HS-5 (cell line): ENCODE measurements at places on chromosomes 1 and 21.
A peak's percentile ranks its signal among the peaks of the same experiment; 100 is the strongest.

DNA sequence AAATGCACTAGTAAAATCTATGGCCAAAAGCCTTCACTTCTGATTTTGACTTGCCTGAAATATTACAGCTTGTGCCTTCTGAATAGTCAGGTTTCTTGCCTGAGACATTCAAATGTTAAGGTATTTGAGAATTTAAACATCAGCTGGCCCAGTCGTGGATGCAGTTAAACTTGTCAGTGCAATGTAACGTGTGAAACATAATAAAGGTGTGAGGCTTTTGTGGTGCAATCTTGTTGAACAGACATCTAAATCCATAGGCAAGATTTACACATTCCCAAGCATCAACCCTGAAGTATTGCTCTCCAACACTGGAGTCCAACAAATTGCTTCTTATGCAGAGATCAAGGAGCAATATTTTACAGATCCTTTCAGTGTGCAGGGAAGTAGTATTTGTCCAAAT, 4.4 kb downstream of the CCN1 start:
- peak; percentile 70 for DNase-seq

DNA sequence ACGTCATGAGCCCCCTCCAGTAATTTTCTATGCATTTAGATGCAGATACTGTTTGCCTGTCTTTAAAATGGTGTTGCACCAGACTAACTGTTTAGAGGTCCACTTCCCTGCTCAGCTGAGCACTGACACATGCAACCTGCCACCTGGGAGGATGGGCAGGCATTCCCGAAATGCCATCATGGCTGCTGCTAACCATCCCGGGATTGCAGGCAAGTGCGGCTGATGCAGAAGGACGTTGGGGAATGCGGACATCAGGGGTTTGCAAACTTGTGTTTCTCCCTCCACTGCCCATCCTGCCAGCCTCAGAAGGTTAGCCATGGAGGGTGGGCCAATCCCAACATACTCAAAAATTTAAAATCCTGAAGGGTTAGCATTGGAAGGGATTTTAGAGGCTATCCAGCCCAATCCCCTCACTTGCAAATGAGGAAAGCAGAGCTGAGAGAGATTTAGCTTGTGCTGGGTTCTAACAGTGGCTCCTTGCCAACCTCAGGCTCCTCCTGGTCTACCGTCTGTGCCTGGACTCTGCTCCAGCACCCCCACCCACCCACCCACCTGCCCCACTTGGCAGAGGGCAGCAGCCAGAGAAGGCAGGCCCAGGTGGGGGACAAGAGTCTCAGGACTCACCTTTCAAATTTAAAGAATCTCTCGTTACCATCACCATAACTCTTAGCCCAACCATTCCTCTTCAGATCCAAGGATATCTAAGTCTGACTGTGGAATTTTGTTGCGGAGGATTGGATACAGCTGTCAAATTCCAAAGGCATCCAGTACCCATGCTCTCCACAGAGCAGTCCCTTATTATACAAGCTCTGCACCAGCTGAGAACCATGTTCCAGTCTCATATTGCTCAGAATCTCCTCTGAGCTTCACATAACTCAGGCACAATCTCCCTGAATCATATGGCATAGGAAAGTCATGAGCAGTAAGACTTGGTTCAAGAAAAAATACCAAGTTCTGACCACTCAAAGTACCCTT, 34.2 kb downstream of the HIVEP3 start:
- DNase-seq, result no peak

- no peak for DNase-seq
Observed at GRCh38 chr1:11682799-11683198, 1.9 kb upstream of the MAD2L2 start.

- DNase-seq, result no peak
Observed at GRCh38 chr21:21963911-21964310, 965.7 kb downstream of the NCAM2 start.
